ENCODE measurements at places on chromosomes 11 and 22. TPM values are rescaled to one million over a fixed set of nuclear protein-coding genes. Genes with fewer than 3 reads are reported as not detected.

DNA sequence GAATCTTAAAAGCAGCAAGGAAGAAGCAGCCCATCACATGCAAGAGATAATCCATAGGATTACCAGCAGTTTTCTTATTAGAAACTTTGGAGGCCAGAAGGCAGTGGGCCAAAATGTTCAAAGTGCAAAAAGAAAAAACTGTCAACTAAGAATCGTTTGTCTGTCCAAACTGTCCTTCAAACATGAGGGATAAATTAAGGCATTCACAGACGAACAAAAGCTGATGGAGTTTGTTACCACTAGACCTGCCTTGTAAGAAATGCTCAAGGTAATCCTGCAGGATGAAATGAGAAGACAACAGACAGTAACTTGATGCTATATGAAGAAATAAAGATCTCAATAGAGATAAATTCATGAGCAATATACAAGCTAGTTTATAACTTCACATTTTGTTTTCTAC lies 150.4 kb downstream of the WNT7B start:
- no peak for DNase-seq
- H3K36me3 ChIP-seq = no peaks in the 10 kb centered on the region
- H3K4me3 ChIP-seq = no peak overlapping the region
- no peaks in the 10 kb centered on the region for H3K4me1 ChIP-seq
- H3K27ac ChIP-seq = no peak overlapping the region
- H3K27me3 ChIP-seq = no peaks in the 10 kb centered on the region

DNA sequence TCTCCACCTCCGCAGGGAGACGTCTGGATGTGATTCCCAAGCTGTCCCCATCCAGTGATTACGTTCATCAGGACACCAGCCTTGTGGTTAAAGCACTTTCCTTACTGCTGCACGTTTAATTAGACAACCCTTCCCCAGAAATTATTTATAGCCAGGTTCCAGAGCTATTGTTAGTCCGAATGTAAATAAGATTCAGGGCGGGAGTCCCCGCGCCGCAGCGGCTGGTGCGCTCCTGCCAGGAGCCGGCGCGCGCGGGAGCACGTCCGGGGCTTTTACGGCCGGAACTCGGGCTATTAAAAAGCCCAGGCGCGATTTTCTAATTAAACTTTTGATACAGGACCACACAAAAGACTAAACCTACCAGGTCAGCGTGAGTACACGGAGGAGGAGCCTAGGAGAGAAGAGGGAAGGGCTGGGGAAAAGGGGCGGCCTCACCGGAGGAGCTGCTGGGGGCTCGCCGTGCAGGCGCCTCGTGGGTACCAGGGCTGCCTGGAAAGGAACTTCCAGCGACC lies 538.3 kb downstream of the OPCML start:
- H3K4me1 ChIP-seq = no peaks in the 10 kb centered on the region
- H3K36me3 ChIP-seq = no peaks in the 10 kb centered on the region
- H3K27me3 ChIP-seq = no peaks in the 10 kb centered on the region

DNA sequence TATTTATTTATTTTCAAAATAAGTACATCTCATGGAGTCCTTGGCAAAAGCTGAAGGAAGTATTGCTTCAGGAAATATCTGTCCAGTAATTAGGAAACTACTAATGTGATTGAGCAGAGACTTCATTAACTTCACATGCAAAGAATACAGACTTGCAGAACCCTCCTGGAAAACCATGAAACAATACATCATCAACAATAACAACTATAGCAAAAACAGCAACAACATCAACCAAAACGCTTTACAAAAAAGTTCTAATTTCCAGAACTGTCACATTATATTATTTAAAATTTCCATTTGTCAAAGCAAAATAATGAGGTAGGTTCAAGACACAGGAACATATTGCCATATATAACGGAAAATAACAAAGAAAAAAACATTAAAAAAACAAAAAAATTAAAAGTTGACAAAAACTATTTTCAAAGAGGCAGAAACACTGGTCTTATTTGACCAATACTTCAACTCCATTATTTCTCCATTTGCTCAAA lies 79.8 kb upstream of the TOP3B start:
- H3K36me3 ChIP-seq = no peaks in the 10 kb centered on the region
- H3K4me3 ChIP-seq = no peak overlapping the region
- H3K27ac ChIP-seq = no peak overlapping the region
- no peak for DNase-seq
- no peaks in the 10 kb centered on the region for H3K27me3 ChIP-seq

Gene OR51B4
- total RNA-seq = not detected

- DNase-seq = no peak
- H3K36me3 ChIP-seq = no peaks in the 10 kb centered on the region
- no peak overlapping the region for H3K27ac ChIP-seq
- H3K4me3 ChIP-seq = no peak overlapping the region
- H3K27me3 ChIP-seq = no peaks in the 10 kb centered on the region
- H3K4me1 ChIP-seq = no peaks in the 10 kb centered on the region
Measured at GRCh38 chr11:45512471-45513148, 152.8 kb downstream of the CHST1 start.

All from thoracic aorta (tissue), 2 donors.